SK-MEL-5 (cell line): ENCODE measurements at places on chromosomes 16 and 17. TPM values are rescaled to one million over a fixed set of nuclear protein-coding genes. Genes with fewer than 3 reads are reported as not detected.

KCNH4 gene
- 0.18 and 0.24 TPM in 2 replicates for total RNA-seq

GRCh38 chr17:57455063-57455914, 199.0 kb downstream of the MSI2 start:
- DNase-seq, result no peak

KIF1C gene
- 48.2 and 54.7 TPM in 2 replicates for total RNA-seq

EVPL gene
- 0.08 and 0.16 TPM in 2 replicates for total RNA-seq

LRRC75A gene
- 5.1 and 5.3 TPM in 2 replicates for total RNA-seq

RPAIN gene
- total RNA-seq, result 48.9 and 49.0 TPM in 2 replicates

- no peak for DNase-seq
These were observed 32.6 kb downstream of the KLHDC4 start for GRCh38 chr16:87733190-87733589.

- DNase-seq, result no peak
These were observed 174.4 kb upstream of the HS3ST3A1 start for GRCh38 chr17:13776027-13776551.

- no peak for DNase-seq
These were observed 280.4 kb downstream of the SLC39A11 start for GRCh38 chr17:72811976-72812687.

DNA sequence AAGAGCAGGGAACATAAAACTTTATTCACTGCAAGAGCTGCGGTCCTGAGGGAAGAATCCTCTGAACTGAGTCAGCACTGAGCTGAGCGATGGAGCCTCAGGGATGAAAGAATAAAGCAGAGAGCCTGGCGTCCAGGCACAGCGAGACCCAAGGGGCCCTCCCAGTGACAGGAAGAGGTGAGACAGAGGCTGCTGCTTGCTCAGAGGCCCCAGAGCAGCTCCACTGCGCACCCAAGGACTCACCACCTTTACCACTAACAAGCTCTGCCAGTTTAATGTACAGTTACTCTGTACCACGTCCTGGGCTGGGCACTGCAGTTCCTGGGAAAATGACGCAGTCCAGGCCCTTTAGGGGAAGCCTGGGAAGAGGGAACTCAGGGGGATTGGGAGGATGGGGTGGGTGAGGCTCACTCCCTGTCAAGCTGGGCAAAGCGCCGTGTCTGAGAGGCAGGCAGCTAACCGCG, 5.6 kb downstream of the GFAP start:
- no peak for DNase-seq

SRL gene
- not detected in 2 replicates for total RNA-seq
